ENCODE measurements at places on chromosomes 1 and 21.
A peak's percentile ranks its signal among the peaks of the same experiment; 100 is the strongest.

DNA sequence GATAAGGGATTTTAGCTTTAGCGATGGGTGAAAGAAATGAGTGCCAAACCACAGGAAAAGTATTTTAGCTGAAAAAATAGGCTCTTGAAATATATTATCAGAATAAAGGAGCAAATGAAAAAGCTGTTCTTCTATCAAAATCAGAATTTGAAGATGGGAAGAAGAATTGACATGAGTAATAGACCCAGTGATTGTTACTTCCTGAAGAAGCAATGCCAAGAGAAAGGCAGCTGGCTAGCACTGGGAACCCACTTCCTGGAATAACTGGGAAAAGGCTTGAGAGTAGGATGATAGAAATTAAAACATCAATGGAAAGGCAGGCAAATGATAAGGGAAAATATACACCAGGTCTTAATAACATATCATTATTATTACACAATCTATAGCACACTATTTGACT, 29.9 kb upstream of the LYPLAL1 start:
- DNase-seq, result no peak

DNA sequence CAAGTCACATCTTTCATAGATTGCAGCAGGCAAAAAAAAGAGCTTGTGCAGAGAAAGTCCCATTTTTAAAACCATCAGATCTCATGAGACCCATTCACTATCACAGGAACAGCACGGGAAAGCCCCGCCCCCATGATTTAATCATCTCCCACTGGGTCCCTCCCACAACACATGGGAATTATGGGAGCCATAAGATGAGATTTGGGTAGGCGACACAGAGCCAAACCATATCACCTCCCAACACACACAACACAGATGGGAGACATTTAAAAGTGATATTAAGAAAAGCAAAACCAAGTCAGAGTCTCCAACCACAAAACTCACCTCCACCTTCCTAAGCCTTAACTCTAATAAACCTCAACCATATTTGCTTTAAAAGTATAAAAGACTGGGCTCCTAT, 61.5 kb upstream of the TIAM1 start:
- no peak for DNase-seq

GRCh38 chr21:36828891-36829515, 130.1 kb downstream of the SIM2 start:
- no peak for DNase-seq

DNA sequence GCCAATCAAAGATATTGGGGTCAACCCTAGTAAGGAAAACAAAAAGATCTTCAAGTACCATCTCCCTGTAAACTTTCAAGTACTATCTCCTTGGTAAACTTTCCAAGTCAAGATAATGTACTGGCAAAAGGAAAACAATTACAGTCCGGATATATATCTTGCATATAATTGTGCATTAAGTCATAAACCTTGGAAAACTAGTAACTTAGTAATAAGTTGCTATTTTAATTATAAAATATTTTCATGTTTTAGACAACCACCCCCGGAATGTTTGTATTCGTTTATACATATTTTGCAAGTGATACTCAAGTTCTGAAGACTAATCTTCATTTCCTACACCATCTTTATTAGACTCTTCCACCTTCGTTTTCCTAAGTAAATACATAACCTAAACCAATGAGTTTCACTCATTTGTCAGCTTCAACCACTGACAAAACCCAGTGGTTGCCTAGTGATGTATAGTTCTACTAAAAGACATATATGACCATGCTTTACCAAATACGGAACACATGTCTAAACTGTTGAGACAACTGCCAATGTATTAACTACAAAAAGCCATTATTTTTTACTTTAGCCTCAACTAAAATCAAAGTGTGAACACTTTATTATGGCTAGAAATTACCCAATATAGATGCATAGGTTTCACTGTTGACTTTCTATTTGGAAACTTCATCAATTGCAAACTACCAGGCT, 1.7 kb downstream of the AKT3 start:
- DNase-seq, result no peak

DNA sequence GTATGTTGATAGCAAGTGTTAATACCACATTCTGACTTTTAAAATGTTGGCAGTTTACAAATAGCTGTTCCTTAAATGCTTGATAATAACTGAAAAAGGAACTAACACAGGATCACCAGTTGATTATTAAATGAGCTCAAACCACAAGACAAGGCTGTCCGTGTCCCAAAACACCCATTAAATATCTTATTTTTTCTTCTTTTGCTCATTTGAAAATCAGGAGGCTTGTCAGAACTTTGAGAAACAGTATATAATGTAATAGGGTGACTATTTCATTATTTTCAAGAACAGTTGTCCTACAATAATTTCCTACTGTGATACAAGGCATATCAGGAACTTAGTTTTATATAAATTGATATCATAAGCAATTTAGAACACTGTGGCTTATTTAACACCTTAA, 2.7 kb downstream of the CDKN2C start:
- no peak for DNase-seq

DNA sequence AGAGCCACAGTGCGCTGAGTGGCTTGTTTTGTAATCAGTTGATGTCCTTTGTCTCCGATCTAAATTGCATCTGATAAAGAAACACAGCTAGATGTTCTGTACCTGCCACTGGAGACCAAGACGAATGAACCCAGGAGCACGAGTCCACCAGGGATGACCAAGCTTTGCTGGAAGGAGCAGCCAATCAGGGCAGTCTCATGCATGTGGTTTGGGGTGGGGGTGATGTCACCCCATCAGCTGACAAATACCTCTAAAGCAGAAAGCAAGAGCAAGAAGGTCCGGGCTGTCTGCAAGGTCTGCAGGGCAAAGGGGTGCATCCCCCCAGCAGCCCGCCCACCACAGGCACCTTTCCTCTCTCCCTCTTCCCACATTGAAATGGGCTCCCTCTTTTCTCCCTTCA, 653.8 kb downstream of the AJAP1 start:
- no peak for DNase-seq

- DNase-seq, result peak; percentile 35
These were observed 27.4 kb upstream of the COQ8A start for GRCh38 chr1:226912587-226913176.

GRCh38 chr1:63701187-63701586, 72.6 kb upstream of the ROR1 start:
- DNase-seq, result no peak

- DNase-seq, result no peak
These were observed 100.7 kb downstream of the COLGALT2 start for GRCh38 chr1:183936791-183937190.

DNA sequence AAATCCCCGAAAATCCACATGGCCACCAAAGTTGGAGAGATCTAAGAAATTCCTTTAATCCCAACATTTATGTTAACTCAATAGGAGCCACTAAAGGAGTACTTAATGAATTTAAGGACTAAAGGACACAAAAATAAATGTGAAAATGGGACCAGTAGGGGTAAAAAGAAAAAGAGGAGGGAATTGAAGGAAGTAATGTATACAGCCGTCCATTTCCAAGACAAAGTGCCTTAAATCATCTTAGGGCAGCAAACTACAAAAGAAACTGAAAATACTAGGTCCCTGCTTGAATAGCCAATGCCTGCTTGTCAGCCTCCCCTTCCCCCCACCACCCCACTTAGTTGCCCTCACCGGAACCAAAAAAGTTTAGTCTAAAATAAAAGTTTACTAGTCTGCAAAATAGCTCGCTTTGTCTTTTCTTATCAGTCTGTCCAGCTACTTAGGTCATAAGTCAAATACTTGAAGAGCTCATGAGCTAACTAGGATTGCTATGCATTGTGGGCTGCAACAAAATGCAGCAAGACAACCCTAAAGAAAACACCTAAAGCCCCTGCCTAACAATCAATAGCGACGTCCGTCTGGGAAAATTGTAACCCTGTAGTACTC, 66.3 kb upstream of the TLR5 start:
- no peak for DNase-seq

GRCh38 chr1:231701306-231701705, 74.7 kb downstream of the DISC1 start:
- no peak for DNase-seq

- no peak for DNase-seq
These were observed 205.6 kb downstream of the HIVEP3 start for GRCh38 chr1:41713141-41713540.

DNA sequence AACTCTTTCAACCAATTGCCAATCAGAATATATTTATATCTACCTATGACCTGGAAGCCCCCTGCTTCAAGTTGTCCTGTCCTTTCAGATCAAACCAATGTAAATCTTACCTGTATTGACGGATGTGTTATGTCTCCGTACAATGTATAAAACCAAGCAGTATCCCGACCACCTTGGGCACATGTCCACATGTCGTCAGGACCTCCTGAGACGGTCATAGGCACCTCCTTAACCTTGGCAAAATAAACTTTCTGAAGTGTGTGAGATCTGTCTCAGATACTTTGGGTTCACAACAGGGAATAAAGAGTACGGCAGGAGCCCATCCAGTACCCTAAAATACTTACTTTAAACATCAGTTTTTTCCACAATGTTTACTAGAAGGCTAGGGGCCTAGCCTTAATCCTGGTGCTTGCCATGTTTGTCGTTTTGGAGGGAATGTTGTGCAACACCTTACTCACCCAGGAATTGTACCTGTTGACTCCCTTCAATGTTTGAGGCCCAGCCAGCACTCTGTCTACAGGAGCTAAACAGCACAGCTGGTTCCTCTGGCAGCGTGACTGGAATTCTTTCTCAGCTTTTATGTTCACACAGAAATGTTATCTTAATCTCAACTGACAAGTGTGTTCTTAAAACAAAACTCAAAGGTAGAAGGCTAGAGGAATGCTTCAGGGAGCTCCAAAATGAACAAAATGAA, 90.8 kb upstream of the USP25 start:
- peak; percentile 49 for DNase-seq

GRCh38 chr1:89606227-89606980, 26.5 kb upstream of the LRRC8C start:
- no peak for DNase-seq

- no peak for DNase-seq
These were observed 212.4 kb downstream of the GPATCH2 start for GRCh38 chr1:217418269-217419193.

GRCh38 chr1:65147424-65148177, 402 bp upstream of the AK4 start:
- DNase-seq, result peak; percentile 35

- peak; percentile 56 for DNase-seq
These were observed 11.7 kb upstream of the ARHGAP29 start for GRCh38 chr1:94248956-94249688.

DNA sequence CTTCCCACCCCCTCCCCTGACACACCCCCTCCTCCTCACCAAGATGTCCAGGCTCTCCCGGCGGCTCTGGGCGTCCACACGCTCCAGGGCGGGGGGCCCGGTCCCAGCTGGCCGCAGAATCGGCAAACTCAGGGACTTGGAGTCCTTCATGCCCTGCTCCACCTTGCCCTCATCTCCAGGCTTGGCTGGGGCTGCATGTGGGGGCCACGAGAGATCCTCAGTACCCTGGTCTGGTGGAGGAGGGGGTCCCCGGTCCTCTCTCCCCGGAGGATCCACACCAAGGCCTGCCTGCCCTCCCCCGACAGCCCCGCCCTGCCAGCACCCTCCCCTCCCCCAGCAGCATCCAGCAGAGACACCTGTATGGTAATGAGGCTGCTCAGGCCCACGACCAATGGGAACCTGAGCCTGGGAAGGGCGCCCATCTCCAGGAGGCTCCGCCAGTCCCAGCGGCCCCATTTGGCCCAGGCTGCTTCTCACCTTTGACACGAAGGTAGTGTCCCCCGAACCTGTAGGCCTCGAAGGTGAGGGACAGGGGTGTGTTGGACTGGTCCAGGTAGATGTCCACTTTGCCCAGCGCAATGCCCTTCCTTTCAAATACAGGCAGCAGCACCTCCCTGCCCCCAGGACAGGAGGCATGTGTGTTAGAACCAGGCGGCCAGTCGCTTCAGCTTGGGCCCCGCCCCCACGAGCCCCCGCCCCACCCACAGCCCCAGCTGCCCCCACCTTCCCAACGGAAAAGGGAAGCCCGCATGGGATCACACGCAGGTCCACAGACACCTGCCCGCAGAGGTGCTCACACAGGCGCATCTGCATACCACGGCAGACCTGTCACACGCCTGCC, 8.2 kb upstream of the TNFRSF25 start:
- no peak for DNase-seq

- DNase-seq, result no peak
These were observed 57.7 kb upstream of the LRP8 start for GRCh38 chr1:53385276-53386225.

DNA sequence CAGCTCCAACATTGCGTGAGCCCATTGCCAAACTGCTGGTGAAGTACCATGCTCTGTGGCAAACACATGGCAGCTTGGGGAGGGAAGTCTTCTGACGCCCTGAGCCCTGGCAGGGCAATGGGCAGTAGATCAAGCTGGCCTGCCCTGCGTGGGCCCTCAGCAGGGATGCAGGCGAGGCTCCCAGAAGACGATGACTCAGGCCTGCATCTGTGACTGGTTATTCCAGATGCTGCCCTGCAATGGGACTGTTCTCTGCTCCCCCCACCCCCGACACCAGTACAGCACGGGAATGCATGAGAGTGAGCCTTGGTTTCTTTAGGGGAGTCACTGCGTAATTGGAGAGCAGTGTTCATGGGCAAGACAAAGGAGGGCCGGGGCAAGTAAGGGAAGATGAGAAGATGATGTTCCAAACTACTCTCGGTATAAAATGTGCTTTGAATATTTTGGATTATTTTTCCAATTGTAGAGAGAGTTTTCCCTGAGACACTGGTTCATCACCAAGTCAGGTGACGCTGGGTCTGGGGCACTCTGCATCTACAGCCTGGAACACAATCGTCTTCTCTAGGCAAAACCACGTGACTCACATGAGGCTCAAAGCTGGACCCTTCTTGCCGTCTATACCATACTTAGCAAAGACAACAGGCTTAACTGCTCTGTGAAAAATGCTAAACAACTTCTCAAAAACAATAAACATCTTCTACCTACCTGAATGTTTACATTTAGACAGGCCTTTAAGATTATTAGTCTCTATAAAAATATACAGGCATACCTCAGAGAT, 9.0 kb upstream of the C1orf198 start:
- peak; percentile 50 for DNase-seq

DNA sequence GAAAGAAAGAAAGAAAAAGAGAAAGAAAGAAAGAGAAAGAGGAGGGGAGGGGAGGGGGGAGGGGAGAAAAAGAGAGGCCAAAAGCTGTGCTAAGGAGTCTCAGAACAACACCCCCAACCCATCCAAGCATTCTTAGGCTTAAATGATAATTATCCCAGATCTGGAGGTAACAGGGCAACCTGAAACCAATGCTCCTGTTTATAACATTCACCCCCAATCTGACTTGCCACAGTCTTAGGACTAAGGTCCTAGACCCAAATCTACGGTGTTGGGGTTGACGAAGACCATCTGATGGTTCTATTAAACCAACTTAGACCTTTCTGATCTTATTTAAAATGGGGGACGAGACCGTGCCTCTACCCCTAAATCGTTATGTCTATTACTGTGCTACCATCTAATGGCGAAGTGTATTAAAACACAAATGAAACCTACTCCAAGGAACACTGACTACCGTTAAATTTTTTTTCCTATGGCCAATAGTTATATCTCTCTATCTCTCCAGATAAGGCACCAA, 119.3 kb upstream of the CDC42BPA start:
- peak; percentile 67 for DNase-seq

- no peak for DNase-seq
These were observed 111.2 kb downstream of the SPAG17 start for GRCh38 chr1:118073648-118074435.
